ENCODE measurements at places on chromosomes 5 and 9. TPM values are rescaled to one million over a fixed set of nuclear protein-coding genes. Genes with fewer than 3 reads are reported as not detected.
A peak's percentile ranks its signal among the peaks of the same experiment; 100 is the strongest.

DNA sequence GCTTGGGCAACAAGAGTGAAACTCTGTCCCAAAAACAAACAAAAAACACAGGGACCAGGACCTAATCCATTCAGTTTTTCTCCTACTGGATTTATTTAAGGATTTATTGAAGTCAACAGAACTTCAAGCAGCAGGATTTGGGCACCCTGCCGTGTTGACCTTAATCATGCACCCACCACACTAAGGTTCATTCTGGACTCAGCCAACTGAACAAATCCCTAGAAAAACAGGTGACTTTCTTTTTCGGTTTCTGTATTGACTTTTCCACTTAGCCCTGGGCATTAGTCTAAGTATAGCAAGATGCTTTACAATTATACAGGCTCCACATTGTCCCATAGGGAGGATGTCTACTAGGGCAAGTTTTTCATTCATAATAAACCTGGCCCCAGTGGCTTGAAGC is 30.0 kb downstream of the ZNF131 start:
- no peak for DNase-seq

DNA sequence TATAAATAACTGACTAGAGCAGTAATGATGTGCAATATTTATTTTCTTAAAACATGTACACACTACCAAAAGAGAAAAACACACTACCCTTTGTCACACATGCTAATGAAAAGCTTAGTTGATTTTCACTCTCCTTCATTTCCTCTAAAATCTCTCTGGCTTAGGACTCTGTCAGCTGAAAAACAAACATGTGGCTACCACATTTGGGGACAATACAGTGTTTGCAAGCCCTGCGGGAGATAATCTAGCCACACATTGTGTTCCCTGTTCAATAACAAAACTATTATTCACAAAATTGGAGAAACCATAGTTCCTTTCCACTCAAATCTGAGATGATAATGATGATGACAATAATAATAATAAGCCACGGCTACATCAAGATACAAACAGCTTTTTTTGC is 3.5 kb upstream of the LOX start:
- no peak for DNase-seq

GRCh38 chr9:14881006-14881405 is 29.2 kb downstream of the FREM1 start:
- no peak for DNase-seq

- DNase-seq: peak; percentile 2
These were observed 423 bp downstream of the IPPK start for GRCh38 chr9:92669527-92669889.

- DNase-seq: no peak
These were observed 14.9 kb upstream of the PCSK1 start for GRCh38 chr5:96447949-96448348.

The IL6ST gene
- polyA plus RNA-seq: 104 TPM

The BRINP1 gene
- polyA plus RNA-seq: 6.0 TPM

- DNase-seq: no peak
These were observed 16.2 kb upstream of the MAT2B start for GRCh38 chr5:163489055-163489744.

- DNase-seq: no peak
These were observed 65.5 kb downstream of the EBF1 start for GRCh38 chr5:159034083-159034824.

GRCh38 chr9:85290019-85290418 is 451.7 kb downstream of the AGTPBP1 start:
- DNase-seq: no peak

GRCh38 chr5:60649288-60649917 is 50.6 kb downstream of the DEPDC1B start:
- no peak for DNase-seq

GRCh38 chr5:17663182-17663581 is 28.9 kb downstream of the TAF11L14 start:
- DNase-seq: no peak

- peak; percentile 23 for DNase-seq
These were observed 40.0 kb downstream of the AMBP start for GRCh38 chr9:114037961-114038723.

- DNase-seq: no peak
These were observed 77.3 kb downstream of the MAMDC2 start for GRCh38 chr9:70120834-70121510.

GRCh38 chr5:139856714-139857113 is 61.1 kb downstream of the PSD2 start:
- no peak for DNase-seq

GRCh38 chr9:77435277-77435676 is 212.8 kb downstream of the GNA14 start:
- no peak for DNase-seq

DNA sequence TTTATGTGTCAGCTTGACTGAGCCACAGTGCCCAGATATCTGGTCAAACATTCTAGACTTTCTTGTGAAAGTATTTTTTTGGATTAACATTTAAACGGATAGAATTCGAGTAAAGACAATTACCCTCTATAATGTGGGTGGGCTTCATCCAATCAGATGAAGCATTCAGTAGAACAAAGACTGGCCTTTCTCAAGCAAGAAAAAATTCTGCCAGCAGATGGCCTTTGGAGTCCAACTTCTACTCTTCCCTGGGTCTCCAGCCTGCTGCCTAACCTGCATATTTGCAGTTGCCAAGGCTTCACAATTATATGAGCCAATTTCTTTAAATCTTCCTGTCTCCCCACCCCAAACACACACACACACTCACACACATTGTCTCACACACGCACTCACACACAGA is 86.4 kb downstream of the MED10 start:
- DNase-seq: no peak

- DNase-seq: no peak
These were observed 20.5 kb upstream of the SLC6A19 start for GRCh38 chr5:1180841-1181271.

DNA sequence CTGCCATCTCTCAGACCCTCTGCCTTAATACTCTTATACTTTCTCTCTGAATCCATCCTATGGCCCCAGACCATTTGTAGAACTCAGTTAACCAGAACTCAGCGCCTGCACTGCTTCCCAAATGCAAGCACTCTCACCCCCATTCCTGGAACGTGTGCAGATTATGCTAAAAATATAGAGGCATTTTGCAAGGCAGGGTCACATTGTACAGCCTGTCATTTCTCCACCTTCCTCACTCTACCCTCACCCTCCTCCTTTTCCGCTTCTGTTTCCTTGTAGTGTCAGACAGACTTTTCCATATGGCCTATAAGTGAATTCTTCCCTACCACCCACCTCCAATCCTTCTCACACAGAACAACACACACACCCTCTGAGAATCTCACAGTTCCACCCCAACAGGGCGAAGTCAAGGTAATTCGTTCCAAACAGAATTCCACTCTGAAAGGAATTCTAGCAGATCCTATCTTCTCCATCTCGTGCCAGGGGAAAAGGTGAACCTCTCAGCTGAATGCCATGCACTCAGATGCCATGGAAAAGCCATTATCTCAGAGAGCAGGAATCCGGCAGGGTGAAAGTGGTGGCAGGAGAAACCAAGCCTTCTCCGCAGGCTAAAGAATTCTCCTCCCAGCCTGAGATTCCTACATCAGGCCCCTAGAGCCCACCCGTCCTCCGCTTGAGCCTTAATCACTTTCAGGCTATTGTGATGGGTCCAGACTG is 25.3 kb downstream of the GGTA1 start:
- no peak for DNase-seq

DNA sequence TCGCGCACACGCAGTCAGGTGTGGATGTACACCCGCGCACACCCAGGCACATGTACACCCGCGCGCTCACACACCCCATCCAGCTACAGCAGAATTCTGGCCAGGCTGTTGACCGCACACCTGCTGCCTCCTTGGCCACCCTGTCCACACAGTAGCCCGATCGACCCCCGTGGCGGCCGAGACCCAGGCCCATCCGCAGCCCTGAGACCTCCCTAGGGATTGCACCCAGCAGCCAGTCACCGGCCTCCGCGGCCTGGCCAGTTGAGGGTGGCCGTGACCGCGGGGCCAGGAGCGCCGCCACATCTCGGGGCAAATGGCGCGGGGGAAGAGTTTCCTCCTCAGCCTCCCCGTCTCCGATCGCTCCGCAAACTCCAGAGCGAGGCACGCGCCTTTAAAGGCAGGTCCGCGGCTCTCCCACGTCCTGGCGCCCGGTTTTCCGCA is 774 bp upstream of the ADAMTS16 start:
- DNase-seq: no peak

DNA sequence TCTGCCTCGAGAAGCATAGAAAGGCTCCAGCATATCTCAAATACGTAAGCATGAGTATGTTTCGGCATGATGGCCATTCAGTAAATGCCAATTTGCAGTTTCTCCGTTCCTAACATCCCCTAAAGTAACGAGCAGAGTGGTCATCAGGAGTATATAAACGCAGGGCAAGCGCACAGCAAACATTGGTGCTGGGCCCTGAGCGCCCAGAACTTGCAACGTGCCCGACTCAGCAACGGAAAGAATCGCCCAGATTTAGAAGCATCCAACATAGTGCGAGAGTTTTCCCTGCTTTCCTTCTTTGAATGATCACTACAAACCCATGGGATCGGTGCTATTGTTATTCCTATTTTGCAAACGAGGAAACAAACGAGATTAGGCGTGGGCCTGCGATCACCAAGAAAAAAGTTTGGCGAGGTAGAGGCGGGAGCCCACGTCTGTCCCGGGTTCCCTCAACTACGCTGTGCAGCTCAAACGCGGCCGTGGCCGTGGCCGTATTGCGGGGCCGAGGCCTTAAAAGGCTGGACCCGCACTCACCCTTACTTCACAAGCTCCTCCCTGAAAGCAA is 505 bp downstream of the RPS14 start:
- DNase-seq: no peak

GRCh38 chr9:124693403-124693802 is 77.7 kb downstream of the NR6A1 start:
- no peak for DNase-seq

DNA sequence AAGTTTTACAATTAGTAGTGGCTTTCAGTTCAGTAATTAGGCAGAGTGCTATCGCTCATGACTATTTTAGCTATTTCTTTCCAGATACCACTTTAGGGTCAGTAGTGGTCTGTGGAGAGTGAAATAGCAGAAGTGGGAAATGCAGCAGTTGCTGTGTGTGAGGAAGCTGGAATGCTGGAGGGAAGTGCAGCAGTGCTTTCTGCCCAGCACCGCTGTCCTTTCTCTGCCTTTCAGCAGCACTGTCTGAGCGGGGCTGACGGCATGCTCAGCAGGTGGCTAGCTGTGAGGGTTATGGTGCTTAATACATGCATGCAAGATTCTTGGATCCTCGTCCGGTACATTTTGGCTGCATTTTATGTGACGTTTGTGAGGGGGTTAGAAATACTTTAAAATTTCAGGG is 213.9 kb downstream of the PBX3 start:
- no peak for DNase-seq

- no peak for DNase-seq
These were observed 3.6 kb downstream of the CACFD1 start for GRCh38 chr9:133463234-133463863.

The LPCAT1 gene
- 45.5 TPM for polyA plus RNA-seq

The KLHL9 gene
- 48.9 TPM for polyA plus RNA-seq

The PRR16 gene
- polyA plus RNA-seq: 5.4 TPM

GRCh38 chr5:179866241-179867078 is 7.8 kb upstream of the MRNIP start:
- DNase-seq: no peak

The RPL7A gene
- polyA plus RNA-seq: 2,842 TPM

DNA sequence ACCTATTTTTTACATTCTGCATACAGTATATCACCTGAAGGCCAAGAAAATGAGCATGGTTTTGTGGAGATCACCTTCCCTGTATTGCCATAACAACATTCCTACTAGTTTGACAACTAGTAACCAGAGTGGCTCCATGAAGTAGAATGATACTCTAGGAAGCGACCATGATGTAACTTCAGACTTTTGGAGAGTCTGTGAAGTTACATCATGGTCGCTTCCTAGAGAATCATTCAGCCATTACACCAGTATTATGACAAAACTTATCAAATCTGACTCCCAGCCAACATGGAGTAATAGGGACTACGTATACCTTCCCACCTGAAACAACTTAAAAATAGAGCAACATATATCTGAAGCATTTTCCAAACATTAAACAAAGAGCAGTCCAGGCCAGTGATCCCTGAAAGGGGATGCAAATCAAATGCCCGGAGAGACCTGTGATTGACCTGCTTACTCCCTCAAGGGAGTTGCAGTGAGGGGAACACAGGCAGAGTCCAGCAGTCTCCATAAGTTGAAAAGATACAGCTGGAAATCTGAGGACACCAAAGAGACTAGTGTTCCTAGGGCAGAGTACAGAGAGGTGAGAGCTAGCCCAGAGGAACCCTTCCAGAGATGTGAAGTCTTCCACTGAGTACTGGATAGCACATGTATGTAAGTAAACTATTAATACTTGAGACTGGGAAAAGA is 7.8 kb downstream of the ECM2 start:
- DNase-seq: no peak

DNA sequence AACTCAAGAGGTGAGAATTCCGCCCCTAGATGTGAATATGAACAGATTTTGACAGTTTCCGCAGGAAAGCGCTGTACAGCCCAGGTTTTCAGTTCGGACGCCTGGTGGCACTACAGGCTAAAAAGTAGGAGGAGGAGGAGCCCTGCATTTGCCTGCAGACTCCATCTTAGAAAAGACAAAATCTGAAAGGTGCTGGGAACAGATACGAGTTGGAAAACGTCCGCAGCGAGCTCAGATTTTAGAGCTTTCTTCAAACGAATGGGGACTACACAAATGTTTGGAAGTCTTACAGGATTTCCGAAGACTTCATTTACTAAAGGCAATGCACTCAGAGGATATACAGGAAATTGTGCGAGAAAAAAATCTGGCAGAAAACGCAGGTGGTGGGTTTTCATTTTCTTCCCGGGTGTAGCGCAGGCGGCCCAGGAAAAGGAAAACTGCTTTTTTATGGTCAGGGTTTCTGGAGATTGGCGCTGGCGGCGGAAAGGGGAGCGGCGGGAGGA is 9.9 kb upstream of the PCDHB2 start:
- no peak for DNase-seq

- DNase-seq: no peak
These were observed 12.1 kb downstream of the TTLL11 start for GRCh38 chr9:122080986-122081385.

The ATG10 gene
- polyA plus RNA-seq: 13.6 TPM

DNA sequence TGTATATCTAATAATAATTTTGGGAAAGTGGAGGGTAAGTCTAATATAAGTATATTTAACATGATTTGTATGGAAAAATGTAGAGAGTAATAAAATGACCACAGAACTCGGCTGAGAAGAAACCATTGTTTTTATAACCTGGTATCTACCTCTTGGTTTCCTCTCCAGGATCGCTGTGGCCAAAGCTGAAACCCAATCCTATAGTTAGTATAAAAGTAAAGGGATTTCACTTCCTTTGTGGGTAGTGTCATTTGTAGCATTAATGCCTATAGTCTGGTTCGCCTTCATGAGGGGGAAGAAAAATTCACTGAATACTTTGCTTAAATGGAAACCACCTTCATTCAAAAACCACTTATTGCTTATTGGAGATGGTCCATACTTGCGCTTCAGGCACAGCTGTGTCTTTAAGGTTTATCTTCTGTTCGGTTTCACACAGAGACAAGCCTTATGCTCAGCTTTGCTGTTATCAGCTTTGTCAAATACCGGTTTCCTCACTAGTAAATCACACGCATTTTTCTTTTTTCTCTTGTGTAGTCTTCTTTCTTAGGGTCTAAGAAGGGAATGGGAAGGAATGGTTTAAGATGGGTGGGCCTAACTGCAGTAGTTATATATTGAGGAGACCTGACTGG is 12.1 kb downstream of the PIK3R1 start:
- no peak for DNase-seq

GRCh38 chr5:93201061-93201460 is 380.0 kb downstream of the NR2F1-AS1 start:
- no peak for DNase-seq

Data from left renal cortex interstitium (tissue), 4 donors.